ENCODE measurements at places on chromosomes 16 and 17.

DNA sequence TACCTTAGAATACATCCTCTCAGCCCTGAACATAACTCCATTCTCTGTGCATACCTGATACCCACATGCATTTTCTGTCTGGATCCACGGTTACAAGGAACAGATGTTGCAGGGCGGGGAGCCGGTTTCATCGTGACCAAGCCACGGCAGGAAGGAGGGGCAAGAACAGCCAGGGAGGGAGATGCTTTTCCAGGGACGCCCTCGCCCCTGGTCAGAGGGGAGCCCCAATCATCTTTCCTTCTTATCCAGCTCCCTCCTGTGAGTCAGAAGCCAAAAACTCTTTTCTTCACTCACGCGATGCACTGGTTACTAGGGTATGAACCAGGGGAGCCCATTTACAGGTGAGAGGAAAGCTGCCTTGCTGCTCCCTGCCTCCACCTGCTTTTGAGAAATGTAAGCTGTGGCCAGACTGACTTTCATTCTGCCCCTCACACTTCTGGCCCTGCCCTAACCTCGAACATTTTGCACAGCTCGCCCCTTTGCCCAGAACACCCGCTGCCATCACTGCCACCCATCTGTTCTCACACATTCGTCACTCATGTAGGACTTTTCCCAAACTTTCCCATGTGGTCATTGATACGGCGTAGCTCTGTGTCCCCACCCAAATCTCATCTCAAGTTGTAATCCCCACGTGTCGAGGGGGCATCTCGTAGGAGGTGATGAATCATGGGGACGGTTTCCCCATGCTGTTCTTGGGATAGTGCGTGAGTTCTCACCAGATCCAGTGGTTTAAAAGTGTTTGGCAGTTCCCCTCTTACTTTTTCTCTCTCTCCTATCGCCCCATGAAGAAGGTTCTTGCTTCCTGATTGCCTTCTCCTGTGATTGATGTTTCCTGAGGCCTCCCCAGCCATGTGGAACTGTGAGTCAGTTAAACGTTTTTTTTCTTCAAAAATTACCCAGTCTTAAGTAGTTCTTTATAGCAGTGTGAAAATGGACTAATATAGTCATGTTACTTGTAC, 20.5 kb downstream of the FOXL1 start:
- DNase-seq, result peak; percentile 75

DNA sequence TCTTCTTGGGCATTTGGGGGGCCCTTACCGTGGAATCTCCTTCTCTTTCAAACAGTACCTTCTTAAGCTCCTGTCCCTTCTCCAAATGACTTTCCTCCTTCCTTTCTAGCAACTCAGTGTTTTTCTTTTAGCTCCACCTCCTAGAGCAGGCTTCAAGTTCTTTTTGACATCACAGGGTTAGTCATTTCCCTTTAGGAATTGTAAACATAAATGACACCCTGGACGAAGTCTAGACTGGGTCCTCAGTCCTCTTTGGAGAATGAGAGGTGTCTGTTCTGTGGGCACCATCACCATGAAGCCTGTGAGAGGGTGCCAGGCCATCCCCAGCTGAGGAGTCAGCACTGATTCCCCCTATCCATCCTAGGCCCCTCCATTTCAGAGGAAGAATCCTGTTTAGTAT, 94.7 kb downstream of the SALL1 start:
- DNase-seq, result no peak

- DNase-seq, result no peak
Measured at GRCh38 chr17:40433551-40434415, 9.5 kb upstream of the IGFBP4 start.

DNA sequence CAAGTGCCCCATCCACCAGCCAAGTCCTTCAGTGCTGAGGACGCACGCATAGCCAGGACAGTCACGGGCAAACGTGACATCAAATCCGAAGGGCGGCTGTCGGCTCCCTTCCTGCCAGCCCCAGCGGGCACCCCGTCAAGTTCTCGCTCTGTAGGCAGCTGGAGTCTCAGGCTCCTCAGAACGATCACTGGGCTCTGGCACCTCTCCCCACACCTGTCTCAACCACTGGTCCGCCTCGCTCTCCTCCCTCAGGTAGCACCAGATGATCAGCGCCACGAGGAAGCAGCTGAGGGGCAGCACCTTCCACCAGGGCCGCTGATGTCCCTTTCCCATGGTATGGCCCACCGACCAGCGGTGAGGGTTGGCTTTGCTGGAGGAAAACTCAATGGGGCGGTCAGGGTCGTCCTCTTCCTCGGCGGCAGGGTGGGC, 422 bp downstream of the UQCC4 start:
- DNase-seq, result no peak

DNA sequence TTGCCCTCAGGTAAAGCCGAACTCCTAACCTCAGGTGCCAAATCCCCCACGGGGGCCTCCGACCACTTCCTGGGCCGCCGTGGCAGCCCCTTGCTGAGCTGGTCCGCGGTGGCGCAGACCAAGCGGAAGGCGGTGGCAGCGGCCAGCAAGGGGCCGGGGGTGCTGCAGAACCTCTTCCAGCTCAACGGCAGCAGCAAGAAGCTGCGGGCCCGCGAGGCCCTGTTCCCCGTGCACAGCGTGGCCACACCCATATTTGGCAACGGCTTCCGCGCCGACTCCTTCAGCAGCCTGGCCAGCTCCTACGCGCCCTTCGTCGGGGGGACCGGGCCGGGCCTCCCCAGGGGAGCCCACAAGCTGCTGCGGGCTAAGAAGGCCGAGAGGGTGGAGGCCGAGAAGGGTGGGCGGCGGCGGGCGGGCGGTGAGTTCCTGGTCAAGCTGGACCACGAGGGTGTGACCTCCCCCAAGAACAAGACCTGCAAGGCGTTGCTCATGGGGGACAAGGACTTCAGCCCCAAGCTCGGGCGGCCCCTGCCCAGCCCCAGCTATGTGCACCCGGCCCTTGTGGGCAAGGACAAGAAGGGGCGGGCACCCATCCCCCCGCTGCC, 51.6 kb downstream of the ACTG1 start:
- no peak for DNase-seq

- no peak for DNase-seq
Measured at GRCh38 chr16:88881007-88881615, 14.7 kb upstream of the PABPN1L start.

- DNase-seq, result no peak
Measured at GRCh38 chr16:1446296-1447080, 2.1 kb upstream of the CCDC154 start.

All from fibroblast of skin of right biceps (primary cell).